AG04450 (cell line): ENCODE measurements at places on chromosomes 7 and 10. TPM values are rescaled to one million over a fixed set of nuclear protein-coding genes. Genes with fewer than 3 reads are reported as not detected.

Gene CYP2E1
- polyA plus RNA-seq: 1.1 and 1.3 TPM in 2 replicates

Gene LSM8
- 37.1 and 42.6 TPM in 2 replicates for polyA plus RNA-seq

Gene ADARB2
- polyA plus RNA-seq: not detected in 2 replicates

Gene GIMAP7
- polyA plus RNA-seq: not detected in 2 replicates

Gene SPDYE6
- not detected in 2 replicates for polyA plus RNA-seq

Gene SPDYE5
- not detected in 2 replicates for polyA plus RNA-seq

Gene CUX1
- polyA plus RNA-seq: 29.7 and 33.8 TPM in 2 replicates

Gene GJD4
- polyA plus RNA-seq: not detected in 2 replicates

Gene HABP2
- polyA plus RNA-seq: not detected in 2 replicates

Gene RELN
- 6.0 and 7.6 TPM in 2 replicates for polyA plus RNA-seq
